Stimulated activated CD4-positive, alpha-beta T cell treated with anti-CD3 and anti-CD28 coated beads, Interleukin-1b, Interleukin-23, amount 100 ng/mL, for 1 hour (primary cell): ENCODE measurements at places on chromosomes 6 and 20.

DNA sequence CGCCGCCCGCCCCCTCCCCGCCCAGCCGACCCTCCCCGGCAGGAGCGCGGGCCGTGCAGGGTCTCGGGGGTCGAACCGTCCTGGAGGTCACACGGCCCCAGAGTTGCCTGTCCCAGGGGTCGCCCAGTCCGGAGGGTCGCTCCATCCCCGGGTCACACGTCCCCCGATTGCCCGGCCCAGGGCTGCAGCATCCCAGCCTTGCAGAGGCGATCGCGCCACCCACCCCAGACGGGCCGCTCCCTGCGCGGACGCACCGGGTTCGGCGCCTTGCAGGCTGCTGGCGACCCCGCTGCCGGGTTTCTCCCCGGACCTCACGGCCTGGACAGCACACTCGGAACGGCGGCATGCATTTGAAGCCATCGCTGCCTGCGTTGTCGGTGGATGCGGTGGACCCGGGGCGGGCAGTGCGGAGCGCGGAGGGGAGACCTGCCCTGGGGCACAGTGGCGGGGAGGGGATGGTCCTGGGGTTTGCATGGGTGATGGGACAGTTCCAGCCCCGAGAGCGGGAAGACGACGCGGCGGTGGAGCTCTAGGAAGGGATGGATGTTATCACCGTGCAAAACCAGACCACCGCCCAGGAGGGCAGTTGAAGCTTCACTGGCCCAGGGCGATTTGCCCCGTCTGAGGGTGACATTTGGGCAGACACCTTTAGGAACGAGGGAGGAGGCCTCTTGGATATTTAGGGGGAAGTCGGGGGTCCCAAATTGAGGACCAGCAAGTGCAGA lies 22.7 kb upstream of the FRMD1 start:
- DNase-seq: no peak

DNA sequence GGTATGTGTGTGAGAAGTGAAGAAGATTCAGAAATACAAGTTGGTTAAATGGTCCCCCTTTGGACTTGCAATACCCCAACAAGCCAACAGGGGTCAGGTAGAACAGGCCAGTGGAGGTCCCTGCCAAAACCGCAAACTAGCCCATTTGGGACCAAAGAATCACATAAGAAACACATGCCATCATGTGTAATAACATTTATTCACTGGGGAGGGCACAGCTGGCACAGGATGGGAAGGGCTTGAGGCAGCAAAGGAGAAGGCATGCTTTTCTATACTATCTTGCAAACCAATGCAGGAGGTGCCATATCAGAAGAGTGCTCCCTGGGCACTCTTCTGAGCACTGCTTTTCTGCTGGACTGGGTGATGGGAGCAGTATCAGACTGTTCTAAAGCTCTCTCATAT lies 116.1 kb upstream of the TRAF3IP2 start:
- peak; percentile 17 for DNase-seq

DNA sequence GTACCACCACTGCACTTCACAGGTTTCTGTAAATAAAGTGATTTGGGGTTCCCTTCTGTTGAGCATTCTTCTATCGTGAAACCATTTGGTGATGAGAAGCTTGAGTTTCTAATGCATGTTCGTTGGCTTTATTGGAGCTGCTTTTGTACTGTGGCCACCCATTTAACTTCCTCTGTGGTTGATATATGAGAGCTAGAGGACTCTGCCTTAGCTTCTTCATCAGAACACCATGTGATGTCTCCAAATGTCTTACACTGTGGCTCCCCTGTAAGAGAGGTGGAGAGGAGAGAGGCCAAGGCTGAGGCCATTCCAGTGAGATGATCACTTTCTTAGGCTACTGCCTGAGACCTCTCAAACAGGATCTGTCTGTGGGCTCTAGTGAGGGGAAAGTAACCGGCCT lies 114.5 kb downstream of the SLC16A10 start:
- DNase-seq: no peak

DNA sequence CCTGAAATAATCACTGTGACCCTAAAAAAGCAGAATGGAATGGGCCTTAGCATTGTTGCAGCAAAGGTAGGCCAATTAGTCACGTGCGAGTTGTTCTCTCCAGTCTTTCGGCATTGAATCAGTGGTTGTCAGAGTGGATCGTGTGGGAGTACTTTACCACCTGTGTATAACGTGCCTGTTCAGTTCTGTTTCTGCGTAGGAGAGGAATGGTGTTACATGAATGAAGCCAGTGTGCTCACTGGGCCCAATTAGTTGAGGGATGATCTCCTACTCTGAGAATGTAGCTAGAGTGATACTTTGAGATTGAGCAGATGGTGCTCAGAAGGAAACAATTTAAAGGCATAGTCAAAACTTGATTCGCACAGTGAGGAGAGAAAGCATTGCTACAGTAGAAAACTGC lies 72.4 kb upstream of the KIF25 start:
- DNase-seq: no peak

- peak; percentile 24 for DNase-seq
These were observed 50.7 kb downstream of the PPP1R3G start for GRCh38 chr6:5135788-5136376.

DNA sequence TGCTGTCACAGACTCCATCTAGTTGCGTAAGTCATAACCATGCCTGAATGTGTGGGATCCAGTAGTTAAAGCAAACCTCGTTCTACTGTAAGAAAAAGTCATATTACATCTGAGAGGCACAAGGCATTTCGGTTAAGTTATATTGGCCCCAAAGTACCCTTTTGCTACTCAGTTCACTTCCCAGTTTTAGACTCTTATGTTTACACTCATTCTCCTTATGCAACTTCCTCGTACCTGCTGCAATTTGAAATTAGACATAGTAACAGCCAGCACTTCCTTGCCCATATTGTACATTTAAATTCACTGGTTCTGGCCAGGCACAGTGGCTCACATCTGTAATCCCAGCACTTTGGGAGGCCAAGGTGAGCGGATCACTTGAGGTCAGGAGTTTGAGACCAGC lies 37.0 kb downstream of the PEX7 start:
- no peak for DNase-seq

DNA sequence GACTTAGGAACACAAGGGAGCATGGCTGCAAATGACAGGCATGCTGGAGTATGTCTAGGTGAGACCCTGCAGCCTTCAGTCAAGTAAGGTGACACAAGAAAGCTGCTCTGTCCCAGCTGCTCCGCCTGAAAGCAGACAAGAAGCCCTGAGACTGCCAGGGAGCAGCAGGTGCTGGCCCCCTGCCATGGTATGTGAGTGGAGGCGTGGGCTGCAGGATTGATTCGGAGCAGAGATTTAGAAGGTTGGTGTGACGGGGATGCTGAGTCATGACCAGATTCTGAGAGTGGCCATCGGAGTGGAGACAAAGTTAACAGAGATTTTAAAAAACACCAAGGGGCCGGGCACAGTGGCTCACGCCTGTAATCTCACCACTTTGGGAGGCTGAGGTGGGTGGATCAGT lies 17.8 kb downstream of the LRP11 start:
- DNase-seq: no peak

- no peak for DNase-seq
These were observed 63.4 kb downstream of the UBE2V1 start for GRCh38 chr20:50049442-50050026.

DNA sequence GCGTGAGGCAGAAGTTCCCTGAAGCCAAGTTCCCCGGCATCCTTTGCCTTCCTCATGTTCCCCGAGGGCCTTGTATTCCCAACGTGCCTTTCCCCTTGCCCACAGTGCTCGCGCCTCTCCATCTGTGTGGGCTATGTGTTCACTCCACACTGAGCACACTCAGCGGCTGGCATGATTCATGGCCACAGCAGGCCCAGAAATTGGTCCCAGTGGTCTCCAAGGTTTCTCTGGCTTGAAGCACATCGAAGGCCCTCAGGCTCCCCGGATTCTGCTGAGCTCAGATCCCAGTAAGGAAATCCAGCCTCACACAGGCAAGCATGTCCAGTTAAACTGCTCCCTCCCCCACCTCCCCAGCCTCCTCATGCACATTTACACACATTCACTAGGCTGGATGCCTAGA lies 123.6 kb downstream of the ISM1 start:
- DNase-seq: no peak

- no peak for DNase-seq
These were observed 116.0 kb downstream of the TRIM27 start for GRCh38 chr6:28807682-28808280.

DNA sequence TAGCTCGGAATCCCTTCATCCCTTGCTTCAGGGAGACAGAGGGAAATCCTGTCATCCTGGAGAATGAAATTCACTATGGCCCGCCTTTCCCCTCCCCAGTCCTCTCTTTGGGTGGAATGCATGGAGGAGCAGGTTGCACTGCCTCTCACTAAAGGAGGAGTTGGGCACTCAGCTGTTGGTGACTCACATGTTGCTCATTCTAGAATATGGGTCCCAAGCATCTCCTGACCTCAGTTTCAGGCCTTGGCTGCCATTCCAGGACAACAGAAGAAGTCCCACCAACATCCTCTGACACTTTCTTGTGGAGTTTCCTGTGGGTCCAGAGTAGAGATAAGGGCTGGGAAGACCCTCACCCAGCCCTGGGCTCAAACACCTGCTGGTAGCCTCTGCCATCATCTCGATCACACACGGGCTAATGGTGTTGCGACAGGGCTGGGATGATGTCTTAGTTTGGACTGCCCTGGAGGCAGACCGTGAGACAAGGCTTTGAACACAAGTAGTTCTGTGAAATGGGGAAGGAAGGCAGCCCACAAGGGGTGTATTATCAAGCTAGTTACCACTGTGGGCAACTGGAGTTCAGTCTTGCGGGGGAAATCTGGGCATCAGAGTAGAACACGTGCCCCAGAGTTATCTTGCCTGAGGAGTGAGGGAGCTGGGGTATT lies 52.4 kb upstream of the RNF24 start:
- DNase-seq: no peak

GRCh38 chr6:118980063-118980462 lies 45.1 kb upstream of the MCM9 start:
- no peak for DNase-seq

GRCh38 chr20:13186043-13186774 lies 34.9 kb upstream of the ISM1 start:
- DNase-seq: no peak

GRCh38 chr6:135801755-135802465 lies 49.6 kb upstream of the PDE7B start:
- DNase-seq: no peak

GRCh38 chr6:22020299-22021003 lies 276.4 kb downstream of the PRL start:
- no peak for DNase-seq

- DNase-seq: no peak
These were observed 372.1 kb upstream of the HS3ST5 start for GRCh38 chr6:114714836-114715507.

DNA sequence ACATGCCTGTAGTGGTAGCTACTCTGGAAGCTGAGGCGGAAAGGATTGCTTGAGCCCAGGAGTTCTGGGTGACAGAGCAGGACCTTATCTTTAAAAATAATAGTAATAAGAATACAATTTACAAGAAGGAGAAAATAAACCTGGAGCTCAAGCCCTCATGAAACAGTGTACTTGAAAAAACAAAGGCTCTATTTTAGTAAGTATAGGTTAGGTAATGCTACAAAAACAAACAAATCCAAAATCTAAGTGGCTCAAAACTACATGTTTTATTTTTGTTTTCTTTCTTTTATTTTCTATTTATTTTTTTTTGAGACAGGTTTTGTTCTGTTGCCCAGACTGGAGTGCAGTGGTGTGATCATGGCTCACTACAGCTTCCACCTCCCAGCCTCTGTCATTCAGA lies 57.6 kb upstream of the SLC23A2 start:
- DNase-seq: no peak
